Bronchial epithelial cell (primary cell): ENCODE measurements at places on chromosomes 3 and 15.

DNA sequence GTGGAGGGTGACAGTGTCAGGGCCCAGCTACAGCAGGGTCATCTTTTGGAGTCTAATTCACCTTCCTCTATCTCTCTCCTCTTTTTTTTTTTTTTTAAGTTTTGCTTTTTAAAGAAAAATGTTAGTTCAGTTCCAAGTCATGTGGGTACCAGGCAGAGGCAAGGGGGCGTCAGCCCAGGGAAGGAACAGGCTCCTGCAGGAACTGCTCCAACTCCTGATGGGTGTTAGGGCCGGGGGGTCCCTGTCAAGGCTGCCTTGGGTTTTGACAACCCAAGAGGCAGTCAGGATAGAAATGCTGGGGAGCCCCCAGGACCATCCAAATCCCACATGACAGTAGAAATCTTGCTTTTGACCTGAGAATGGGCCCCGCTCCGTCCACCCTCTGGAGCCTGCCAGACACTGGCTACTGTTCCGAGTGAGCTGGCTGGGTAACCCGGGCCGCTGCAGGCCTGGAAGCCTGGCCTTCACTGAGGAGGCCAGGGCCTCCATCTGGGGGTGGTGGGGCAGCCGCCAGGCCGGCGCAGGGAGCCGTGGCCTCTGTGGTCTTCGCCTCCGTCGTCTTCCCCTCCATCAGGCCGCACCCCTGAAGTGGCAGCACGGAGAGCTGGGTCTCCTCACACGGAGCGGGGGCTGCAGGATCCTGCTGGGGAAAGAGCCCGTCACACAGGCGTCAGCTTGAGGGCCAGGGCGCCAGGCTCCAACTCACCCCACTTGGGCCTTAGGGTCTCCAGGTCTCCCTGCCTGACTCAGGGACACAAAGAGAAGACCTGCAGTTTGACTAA, 24.2 kb downstream of the RNU5B-1 start:
- no peak for DNase-seq

DNA sequence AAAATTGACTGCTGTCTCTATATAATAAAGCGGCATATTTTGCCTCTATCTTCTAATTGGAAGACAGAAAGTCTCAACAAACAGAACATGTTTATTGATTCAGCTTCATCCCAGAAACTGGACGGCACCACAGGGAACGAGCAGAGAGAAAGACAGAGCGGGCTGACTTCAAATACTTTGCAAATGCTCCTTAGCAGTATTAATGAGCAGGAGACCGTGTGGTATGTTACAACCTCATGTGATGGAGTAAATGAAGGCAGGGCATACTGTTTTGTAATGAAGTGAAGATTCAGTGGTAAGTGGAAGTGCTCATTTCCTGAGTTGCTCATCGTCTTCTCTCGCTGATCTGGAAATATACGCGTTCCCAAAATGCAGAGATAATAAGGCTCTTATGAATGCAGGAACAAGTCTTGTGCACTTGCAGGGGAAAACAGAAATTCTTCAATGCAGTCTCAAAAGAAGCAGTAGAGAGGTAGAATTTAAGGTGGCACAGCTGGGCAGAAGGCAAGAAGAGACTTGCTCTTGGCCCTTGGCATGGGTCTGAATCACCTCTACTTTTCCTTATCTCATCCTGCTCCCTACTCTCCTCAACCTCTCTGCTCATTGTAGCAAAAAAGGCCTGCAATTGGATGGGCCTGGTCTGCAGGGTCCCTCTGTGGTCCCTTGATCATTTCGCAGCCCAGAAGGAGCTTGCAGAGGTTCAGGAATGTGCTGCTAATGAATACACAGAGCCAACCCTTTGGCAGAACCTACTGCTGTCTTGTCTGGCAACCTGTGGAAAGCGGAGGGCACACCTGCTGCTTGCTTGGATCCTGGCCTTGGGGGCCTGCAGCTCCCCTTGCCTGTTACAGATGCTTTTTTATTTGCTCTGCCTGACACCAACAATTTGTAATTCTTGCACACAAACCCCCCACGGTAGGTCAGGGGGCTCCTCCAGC, 604.9 kb upstream of the CFAP20DC start:
- DNase-seq = peak; percentile 84

- DNase-seq = peak; percentile 60
Measured at GRCh38 chr15:36831125-36831903, 251.9 kb downstream of the CDIN1 start.

GRCh38 chr15:40845036-40845435, 1.2 kb downstream of the SPINT1 start:
- DNase-seq = peak; percentile 49

DNA sequence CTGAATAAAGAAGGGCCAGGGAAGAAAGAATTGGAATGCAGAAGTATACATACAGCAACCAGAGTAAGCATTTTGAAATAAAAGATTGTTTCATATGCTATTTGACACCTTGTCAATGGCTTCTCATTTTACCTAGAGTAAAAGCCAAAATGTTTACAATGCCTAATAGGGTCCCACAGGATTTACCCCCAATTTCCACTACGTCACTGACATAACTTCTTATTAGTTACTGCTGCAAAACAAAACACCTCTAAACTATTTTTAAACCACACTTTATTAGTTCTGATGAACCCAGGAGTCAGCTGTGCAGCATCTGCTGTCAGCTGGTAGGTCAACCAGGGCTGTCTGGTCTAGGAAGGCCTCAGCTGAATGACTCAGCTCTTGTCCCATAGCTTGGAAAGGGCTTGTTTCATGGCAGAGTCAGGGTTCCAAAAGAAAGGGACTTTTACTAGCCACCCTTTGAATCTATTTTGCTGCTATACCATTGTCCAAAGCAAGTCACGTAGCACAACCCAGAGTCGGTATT, 945.1 kb downstream of the EPHA3 start:
- no peak for DNase-seq

DNA sequence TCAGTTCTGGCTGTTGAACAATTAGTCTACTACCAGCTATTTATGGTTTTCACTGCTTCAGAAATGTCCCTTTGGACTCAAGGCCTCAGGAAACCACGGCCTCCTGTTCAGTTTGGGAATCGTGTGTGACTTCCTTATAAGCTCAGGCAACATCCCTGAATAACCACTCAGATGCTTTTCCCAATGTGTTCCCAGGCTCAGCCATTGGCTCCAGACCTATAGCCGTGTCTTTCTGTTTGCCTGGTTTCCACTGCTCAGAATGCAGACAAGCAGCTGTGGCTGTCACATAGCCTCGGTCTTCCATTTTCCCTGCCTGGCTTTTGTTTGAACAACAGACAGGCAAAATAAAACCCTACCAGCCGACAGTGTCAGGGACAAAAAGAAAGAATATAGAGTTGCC, 63.2 kb upstream of the ATP2B2 start:
- no peak for DNase-seq

- DNase-seq = no peak
Measured at GRCh38 chr3:194304186-194304917, 46.8 kb downstream of the CPN2 start.

DNA sequence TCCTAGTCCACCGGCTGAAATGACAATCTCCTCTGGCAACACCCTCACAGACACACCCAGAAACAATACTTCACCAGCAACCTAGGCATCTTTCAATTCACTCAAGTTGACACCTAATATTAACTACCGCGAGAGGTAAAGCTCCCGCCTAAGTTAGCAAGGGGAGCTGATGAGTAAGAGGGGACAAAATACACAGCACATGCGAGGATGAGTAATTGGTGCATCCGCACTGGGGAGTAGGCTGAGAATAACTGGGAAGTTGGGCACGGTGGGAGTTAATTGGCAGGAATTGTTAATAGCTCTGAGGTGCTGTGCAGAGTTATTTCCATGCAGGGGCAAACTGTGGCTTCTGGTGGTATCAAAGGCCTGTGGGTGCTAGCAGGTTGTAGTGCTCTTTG, 14.5 kb upstream of the PLD1 start:
- DNase-seq = peak; percentile 79

DNA sequence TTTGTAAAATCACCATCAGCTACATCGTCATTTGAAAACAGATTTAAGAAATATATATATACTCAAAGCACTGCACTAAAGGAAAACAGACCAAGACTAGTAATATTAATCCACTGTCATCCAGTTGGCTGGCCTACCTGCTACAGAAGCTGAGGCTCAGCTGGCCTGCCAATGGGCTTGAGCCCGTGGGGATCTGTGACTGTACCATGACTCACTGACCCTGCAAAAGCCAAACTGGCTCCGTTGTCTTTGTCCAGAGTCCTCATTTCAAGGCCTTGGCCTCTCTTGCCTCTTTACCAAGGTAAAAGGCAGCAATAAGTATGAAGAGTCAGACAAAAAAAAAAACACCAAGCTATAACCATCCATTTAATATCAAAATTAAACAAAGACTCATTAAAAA, 463.5 kb upstream of the RASGRP1 start:
- peak; percentile 79 for DNase-seq

- DNase-seq = no peak
Measured at GRCh38 chr15:34314491-34315490, 22.8 kb downstream of the SLC12A6 start.

DNA sequence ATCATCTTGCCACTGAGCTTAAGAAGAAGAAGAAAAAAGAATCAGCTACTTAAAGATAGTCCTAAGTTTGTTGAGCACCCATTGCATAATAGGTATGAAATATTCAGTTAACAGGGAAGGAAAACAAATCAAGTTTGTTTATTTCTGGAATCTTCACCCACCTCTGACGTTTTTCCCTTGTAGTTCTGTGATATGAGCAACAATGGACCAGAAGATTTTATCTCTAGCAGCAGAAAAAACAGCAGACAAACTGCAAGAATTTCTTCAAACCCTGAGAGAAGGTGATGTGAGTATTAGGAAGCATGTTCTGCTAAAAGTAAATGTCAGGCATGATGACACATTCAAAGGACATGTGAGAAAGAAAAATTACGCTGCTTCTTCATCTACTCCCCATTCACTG, 3.7 kb downstream of the FANCI start:
- DNase-seq = no peak

- no peak for DNase-seq
Measured at GRCh38 chr3:17717411-17717810, 25.0 kb downstream of the TBC1D5 start.

- no peak for DNase-seq
Measured at GRCh38 chr3:101779822-101780381, 891 bp downstream of the NXPE3 start.

GRCh38 chr3:139521144-139521543, 18.4 kb downstream of the RBP1 start:
- DNase-seq = no peak

GRCh38 chr15:65996901-65997300, 127.6 kb downstream of the RAB11A start:
- DNase-seq = no peak

- DNase-seq = no peak
Measured at GRCh38 chr15:46709460-46710083, 1007.7 kb upstream of the SEMA6D start.

DNA sequence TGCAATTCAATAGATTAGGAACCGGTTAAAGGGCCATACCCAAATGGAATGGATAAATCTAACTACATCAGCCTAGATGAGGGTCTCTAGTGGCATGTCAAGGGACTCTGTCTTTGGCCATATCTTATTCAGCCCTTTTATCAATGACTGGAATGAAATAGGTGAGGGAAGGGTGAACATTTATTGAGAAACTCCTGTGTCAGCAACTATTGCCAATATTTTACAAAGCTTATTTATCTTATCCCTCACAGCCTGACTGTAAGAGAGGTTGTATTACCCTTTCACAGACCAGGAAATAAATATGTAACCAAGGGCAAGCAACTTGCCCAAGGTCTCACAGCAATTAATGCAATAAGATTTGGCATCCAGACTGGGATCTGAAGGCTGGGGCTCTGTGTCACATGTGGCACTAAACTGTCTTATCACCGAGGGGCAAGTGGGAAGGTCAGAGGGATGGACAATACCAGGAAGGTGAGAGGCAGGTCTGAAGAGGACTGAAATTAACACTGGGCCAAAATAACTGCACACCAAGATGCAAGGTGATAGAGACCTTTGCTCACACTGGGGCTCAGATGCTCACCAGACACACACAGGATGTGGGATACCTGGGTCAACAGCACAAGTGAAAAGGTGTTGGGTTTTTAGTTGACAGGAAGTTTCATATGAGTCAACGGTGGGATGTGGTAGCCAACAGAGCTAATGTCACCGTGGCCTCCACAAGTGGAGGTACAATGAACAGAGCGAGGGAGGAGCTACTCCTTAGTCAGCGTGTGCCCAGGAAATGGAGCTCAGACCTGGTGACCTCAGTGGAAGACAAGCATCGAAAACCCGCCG, 261.3 kb downstream of the RPLP1 start:
- DNase-seq = peak; percentile 18

- DNase-seq = no peak
Measured at GRCh38 chr3:98772022-98772421, 8.9 kb downstream of the ST3GAL6 start.

DNA sequence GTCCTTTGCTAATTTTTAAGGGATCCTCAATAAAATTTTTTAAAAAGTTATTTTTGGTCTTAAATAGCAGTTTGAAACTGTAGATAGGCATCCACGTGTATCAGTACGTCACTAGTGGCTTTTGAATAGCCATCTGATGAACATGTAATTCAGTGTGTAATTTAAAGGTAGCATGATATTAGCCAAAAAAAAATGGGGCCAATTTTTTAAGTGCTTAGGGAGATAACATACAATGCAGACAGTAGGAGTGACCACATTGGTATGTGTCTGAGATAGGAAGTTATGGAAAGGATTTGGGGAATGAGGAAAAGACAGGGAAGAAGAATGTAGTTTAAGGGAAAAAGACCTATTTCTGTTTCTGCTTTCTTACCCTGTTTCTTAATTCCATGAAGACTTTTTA, 2.5 kb downstream of the AP4E1 start:
- no peak for DNase-seq

- peak; percentile 26 for DNase-seq
Measured at GRCh38 chr3:146052791-146053310, 108.1 kb downstream of the PLOD2 start.

DNA sequence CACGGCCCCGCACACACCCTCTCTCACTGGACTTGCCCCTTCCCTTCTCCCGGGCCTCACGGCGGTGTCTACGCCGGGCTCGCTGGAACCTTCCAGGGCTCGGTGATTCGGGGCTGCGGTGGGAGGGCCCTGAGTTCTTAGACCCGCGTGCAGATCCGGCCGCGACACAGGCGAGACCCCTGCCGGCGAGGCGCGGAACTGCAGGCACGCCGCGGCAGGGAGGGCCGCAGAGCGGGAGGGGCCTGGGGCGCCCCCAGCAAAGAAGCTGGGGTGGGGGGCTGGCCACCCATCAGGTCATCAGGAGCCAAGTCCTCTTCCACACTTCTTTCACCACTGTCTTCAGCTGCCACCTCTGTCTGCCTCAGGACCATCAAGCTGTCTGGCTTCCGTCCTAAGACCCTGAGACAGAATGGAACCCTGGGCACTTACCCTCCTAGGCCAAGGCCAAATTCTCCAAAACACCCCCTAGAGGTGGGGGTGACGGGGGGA, 164.5 kb downstream of the XXYLT1 start:
- DNase-seq = no peak
